Foreskin keratinocyte (primary cell): ENCODE measurements at places on chromosomes 7 and 10. TPM values are rescaled to one million over a fixed set of nuclear protein-coding genes. Genes with fewer than 3 reads are reported as not detected.

GRCh38 chr10:12635127-12635541, 285.8 kb downstream of the CAMK1D start:
- DNase-seq: no peak

DNA sequence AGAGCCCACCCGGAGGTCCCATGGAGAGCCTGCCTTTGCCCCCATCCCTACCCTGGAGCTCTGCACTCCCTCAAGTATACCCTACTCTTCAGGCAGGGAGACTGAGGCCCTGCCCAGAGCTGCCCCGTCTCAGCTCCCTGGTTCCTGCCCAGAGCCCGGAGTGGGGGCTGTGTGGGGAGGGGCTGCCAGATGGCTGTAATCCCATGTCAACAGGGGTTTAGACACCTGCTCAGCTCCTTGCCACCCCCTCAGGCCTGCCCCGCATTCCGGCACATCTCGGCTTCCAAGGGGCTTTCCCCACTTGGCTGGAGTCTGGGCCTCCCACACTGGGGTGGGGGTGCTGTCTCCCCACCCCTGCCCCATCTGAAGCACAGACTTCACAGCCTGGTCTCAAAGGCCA, 20.9 kb upstream of the LFNG start:
- no peak for DNase-seq

DNA sequence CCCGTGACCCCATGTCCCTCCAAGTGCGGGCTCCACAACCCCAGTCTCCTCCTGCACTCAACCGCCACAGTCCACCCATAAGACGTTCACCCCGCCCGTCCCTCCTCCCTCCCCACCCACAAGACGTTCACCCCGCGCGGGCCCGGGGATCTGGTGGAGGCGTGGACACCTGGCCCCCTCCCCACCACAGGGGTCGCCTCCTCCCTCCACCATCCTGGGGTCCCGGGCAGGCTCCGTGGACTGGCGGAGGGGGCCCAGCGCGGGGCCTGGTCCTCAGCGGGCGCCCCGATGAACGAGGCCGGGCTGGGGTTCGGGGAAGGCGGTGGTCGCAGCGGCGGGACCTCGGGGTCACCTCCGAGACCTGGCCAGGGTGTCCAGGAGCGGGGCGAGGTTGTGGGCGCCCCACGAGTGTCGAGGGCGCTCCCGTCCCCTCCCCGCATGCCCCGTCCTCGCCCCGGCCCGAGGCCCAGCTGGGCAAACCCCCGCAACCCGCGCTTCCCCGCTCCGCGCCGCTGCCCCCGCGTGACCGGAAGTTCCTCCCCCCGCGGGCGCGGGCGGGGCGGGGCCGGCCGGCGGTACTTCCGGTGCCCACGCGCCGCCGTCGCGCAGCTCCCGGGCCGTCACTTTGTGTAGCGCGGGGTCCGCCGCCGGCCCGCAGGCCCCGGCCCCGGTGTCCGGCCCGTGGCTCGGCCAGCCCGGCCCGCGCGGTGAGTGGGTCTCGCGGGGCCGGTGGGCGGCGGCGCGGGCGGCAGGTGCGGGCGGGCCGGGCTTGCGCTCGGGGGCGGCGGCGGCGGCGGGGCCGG, at the start of gene ZNF316:
ZNF316 (plus strand) TSS at position 578 of the 803 bp plus-strand sequence. CDS start 5,092 bp downstream, outside the sequence.
- no peak for DNase-seq

- DNase-seq: no peak
These were observed 47.5 kb downstream of the ACSM6 start for GRCh38 chr10:95241533-95241932.

DNA sequence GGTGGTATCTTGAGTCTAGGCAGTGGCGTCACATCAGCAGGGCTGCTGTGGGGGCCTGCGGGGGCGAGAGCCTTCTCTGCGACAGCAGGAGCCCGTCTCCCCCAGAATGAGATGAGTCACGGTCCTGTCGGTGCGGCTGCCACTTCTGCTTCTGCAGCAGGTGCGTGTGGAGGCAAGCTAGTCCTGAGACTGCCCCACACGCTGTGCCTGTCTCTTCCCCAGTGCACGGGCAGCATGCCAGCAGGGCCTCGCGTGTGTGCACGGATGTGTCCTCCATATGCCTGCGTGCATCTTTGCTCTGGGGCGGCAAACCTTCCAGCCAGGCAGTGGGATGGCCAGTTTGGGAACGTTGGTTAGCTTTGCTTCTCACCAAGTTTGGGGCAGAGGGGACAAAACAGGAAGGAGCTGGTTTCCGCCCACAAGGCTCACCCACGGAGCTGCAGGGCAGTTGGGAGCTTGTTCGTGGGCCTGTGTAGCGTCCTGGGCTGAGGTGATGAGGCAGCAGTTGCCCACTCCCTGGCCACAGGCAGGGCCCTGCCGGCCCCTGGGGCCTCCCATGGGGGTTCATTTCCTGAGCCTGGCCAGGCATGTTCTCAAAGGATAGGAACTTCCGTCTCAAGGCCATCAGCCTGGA, 60.8 kb upstream of the PPIF start:
- DNase-seq: peak; percentile 27

ETV1 gene
- 1.5 TPM in 2 replicates for polyA plus RNA-seq

DPP6 gene
- polyA plus RNA-seq: not detected in 2 replicates

GRCh38 chr7:115561335-115562110, 469.0 kb downstream of the TFEC start:
- DNase-seq: no peak

CALML3 gene
- polyA plus RNA-seq: 4.5 and 8.0 TPM in 2 replicates

FAM53B gene
- 6.0 and 6.6 TPM in 2 replicates for polyA plus RNA-seq

AASS gene
- polyA plus RNA-seq: 1.7 and 2.4 TPM in 2 replicates

- no peak for DNase-seq
These were observed 207.9 kb downstream of the ARL4A start for GRCh38 chr7:12895296-12895695.

HECW1 gene
- polyA plus RNA-seq: 0.10 TPM in 1 of 2 replicates, not detected in the other

TLX1 gene
- not detected in 2 replicates for polyA plus RNA-seq

ITGA8 gene
- polyA plus RNA-seq: not detected in 2 replicates

ANKRD7 gene
- polyA plus RNA-seq: 0.38 and 0.86 TPM in 2 replicates

GRCh38 chr7:156167417-156167807, 355.1 kb upstream of the SHH start:
- no peak for DNase-seq

PVRIG gene
- not detected in 2 replicates for polyA plus RNA-seq

AGBL3 gene
- 0.69 and 0.86 TPM in 2 replicates for polyA plus RNA-seq

- peak; percentile 50 for DNase-seq
These were observed 54.2 kb upstream of the EBF3 start for GRCh38 chr10:130018265-130018664.

- DNase-seq: no peak
These were observed 75.9 kb downstream of the ICA1 start for GRCh38 chr7:8185926-8186683.

NRF1 gene
- 4.8 and 6.4 TPM in 2 replicates for polyA plus RNA-seq

DNA sequence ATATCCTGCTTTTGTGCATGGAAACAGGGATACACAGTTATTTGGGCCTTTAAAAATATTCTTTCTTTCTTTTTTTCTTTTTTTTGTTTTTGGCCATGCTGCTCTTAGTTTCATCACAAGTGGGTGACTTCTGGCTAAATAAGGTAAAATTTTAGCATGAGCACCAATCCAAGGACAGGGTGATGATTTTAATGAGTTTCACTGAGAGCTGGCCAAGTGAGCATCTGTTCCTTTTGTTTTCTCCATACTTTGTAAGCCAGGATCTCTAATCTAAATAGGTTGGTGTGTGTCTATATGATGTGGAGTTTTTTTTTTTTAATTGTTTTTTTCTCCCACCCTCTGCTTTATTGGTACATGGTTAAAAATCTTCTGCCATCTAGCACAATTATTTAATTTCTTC, 106.8 kb downstream of the POLL start:
- no peak for DNase-seq

DNA sequence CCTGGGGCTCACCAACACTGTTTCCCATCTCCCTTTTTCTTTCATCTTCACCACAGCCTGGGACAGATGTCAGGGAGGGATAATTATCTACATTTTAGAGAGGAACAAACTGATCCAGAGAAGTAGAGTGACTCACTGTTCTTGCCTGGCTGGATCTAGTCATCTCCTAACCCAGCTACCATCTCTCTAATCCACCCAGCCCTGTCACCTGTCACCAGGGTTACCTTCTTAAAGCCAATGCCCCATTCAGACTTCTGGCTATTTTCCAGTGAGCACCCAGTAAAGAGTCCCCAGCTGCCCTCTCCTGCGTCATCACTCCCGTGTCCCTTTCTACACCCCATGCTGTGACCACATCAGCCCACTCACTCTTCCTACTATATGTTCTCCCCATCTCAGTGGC, 68.4 kb upstream of the DUSP5 start:
- DNase-seq: no peak

OR2A7 gene
- 1.0 and 2.5 TPM in 2 replicates for polyA plus RNA-seq

NRBF2 gene
- 15.8 and 17.1 TPM in 2 replicates for polyA plus RNA-seq

COL28A1 gene
- not detected in 2 replicates for polyA plus RNA-seq

GRCh38 chr10:4459531-4459930, 366.5 kb upstream of the AKR1E2 start:
- no peak for DNase-seq

GRCh38 chr10:123512901-123513775, 153.0 kb upstream of the GPR26 start:
- DNase-seq: no peak

DNA sequence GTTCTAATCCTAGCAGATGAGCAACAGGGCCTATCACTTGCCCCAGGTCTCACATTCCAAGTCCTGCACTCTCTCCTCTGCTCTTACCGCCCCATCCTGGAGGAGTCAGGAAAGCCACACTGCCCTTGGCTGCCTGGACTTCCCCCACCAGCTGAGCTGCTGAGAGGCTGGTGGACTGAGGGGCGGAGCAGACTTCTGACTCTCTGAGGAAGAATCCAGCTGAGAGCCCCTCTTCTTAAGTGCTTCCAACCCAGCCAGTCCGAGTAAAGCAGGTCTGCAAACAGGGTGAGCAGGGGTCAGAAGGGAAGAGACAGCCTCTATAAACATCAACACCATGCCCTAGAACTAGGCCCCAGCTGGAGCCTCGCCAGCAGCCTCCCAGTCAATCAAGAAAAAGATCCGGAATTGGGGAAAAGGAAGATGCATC, 92.4 kb upstream of the TMEM72 start:
- no peak for DNase-seq

RPEL1 gene
- not detected in 2 replicates for polyA plus RNA-seq

DNA sequence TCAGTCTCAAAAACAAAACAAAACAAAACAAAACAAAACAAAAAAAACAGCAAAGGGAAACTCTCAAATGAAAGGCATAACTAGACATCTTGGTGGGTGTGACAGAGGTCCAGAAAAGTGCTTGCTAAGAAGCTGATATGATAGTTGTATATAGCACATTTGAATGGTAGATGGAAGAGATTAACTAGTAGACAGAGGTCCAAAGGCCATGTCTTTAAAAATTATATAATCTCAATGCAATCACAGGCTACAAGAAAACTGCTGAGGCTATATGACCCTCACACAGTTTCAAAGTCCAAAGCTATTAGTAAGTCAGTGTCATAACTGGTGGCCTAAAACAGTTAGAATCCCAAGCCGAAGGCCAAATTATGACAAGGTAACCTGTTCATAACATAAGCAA, 15.6 kb upstream of the CUBN start:
- no peak for DNase-seq

DNA sequence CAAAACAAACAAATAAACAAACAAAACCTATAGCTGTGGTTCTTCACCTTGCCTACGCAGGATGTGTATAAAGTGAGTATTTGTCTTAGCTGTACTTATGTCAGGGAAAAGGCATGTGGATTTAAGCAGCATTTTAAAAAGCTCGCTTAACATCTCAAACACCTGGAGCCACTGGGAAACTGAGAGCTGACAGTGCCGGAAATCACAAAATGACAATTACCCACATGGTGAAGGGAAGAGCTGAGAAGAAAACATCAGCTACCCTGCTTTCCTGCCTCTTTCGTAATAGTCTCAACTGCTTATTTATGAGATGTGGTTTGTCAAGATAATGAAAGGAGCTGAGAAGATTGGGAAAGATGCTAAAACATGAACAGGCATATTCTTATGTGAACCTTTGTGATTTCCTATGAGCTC, 31.1 kb upstream of the MSMB start:
- DNase-seq: peak; percentile 15

COL1A2 gene
- polyA plus RNA-seq: 0.37 and 1.4 TPM in 2 replicates

DNA sequence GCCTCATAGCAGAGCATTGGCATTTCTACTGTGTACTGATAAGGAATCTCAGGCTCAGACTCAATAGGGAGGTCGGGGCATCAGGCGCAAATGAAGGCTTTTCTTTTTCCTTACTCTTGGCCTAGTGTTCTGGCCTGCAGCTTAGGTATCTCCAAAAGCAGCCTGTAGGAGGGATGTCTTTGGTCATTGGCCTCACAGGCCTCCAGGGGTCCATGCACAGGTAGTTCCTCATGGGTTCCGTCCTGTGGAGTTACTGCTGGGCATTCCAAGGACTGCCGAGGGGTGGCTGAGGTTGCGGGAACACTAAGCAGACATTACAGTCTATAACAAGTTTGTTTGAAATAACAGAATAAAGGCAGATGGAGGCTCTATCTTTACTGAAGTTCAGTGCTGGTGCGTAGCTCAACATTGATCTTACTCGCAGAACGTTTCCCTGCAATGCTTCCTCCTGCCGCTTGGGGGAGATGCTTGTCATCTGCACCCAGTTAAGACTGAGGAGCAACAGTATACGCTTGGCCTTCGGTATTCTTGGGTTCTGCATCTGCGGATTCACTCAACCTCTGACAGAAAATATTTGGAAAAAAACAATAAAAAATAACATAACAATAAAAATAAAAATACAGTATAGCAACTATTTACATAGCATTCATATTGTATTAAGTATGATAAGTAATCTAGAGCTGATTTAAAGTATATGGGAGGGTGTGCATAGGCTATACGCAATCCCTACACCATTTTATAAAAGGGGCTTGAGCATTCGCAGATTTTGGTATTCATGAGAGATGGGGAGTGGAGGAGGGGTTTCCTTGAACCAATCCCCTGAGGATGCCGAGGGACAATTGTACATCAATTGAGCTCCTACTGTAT, 58.9 kb downstream of the SH2D4B start:
- no peak for DNase-seq

DNA sequence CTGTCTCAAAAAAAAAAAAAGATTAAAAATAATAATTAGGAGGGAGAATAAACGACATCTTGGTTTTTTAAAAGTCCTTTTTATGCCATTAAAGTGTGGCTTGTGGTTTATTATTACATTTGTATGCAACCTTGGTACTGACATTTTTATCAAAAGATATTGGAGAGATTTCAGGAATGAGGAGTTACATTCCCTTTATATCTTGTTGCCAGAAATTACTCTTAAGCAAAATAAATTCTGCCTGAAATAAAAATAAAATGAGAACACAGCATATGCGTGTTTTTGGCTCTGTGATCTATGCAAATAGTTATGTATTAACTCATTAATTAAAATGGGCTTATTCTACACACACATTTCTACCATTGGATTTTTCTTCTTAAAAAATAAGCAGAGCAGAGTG, 202.4 kb downstream of the BICC1 start:
- DNase-seq: no peak

- DNase-seq: no peak
These were observed 22.1 kb downstream of the ZNF277 start for GRCh38 chr7:112228632-112229031.

UTF1 gene
- not detected in 2 replicates for polyA plus RNA-seq

GRCh38 chr10:131569851-131570715, 258.6 kb upstream of the TCERG1L start:
- no peak for DNase-seq

COMTD1 gene
- 30.3 and 34.1 TPM in 2 replicates for polyA plus RNA-seq
